ENCODE measurements at places on chromosomes 3 and 15.

DNA sequence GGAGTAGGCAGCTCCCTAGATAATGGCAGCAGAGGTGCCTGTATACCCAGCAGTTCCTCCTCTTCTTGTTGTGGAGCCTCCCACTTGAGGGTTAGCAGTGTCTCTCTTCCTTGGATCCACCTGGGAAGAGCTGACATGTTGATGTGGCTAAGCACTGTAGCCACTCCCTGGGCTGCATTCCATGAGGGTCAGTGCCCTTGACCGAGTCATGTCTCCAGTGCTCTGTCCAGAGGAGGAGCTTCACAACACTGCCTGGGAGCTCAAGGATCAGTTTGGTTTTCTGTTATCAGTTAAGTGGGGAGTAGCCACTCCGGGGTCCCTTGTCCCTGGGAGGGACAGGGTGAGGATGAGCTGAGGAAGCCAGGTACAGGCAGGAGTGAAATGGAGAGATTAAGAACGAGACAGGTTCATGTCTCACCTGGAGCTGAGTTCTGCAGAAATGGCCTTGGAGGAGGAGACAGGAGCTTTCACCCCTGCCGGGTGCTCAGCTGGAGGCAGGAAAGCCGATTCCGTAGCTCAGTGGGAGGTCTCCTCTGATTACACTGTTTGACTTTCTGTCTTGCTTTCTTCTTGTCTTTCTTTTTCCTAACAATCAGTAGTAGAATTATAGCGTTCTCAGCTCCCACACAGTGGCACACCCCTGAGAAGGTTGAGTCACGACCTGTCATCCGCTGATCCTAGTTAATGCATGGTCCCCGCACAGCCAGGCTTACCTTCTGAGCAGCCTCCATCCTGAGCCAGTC lies 57.9 kb upstream of the SEC22A start:
- peak; percentile 13 for DNase-seq

GRCh38 chr15:53831907-53832770 lies 72.7 kb upstream of the WDR72 start:
- no peak for DNase-seq

- peak; percentile 39 for DNase-seq
These were observed 8.0 kb upstream of the CCDC33 start for GRCh38 chr15:74227968-74228722.

GRCh38 chr3:176969066-176969465 lies 228.2 kb downstream of the TBL1XR1 start:
- DNase-seq: no peak

- DNase-seq: no peak
These were observed 988.0 kb downstream of the SQOR start for GRCh38 chr15:46622851-46623250.

GRCh38 chr3:124530916-124531315 lies 199.3 kb upstream of the UMPS start:
- DNase-seq: peak; percentile 26

GRCh38 chr15:28178727-28179126 lies 79.6 kb upstream of the OCA2 start:
- no peak for DNase-seq

DNA sequence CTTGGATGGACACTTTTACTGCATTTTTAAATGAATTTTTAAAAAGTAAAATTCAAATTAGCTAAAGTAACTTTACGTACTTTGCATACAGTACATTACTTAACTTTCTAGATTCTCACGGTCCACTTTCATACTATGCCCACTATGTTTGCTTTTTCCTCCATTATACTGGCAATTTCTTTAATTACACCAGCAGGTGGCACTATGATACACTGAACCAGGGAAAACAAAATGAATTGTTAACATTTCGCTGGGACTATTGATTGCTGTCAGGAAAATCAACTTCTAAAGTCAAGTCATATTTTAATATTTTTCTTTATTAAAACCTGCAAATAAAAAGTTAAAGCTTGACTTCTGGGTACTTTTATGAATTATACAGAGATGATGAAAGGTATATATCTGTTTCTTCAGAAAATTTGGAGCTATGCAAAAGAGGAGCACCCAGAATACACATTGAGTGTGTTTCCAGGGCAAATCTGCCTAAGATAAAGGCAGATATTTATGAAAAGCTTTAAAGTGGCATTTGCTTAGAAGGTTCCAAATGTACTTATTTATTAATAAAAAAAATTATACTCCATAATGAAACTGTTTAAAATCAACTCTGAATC lies 21.8 kb upstream of the POU1F1 start:
- peak; percentile 47 for DNase-seq

DNA sequence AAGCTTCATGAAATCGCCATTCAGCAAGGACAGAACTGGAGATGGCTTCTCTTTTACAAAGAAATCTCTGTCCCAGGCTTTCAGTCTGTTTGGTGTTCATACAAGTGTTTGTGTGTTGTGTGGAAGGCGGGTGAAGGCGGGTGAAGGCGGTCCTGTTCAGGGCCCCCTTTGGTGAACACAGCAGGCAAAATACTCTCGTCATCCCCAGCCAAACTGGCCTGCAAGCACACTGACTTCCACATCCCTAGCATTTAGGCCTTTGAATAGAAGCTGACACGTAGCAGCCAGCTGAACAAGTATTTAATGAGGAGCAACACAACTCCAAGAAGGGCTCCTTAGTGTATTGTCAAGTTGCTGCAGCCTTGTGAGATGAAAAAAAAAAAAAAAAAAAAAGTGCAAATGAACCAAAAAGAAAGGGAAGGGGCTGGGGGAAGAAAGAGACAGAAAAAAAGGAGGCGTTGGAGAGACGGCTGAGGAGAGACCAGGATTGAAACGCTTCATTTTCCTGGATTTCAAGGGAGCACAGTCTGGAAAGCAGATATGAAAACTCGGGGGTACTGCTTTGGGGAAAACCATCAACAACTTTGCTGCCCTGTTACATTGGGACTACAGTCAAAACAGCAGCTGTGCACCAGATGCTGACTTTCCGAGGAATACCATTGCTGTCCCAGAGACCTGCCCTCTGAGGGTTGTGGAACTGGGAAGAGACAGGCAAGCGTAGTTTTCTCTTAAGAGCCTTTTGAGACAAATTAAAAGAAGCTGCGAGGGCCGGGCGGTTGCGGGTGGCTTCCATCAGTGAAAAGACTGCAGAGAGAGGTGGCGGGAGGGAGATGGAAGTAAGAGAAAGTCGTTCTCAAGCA lies 74.6 kb downstream of the TGFBR2 start:
- peak; percentile 92 for DNase-seq

- peak; percentile 65 for DNase-seq
These were observed 115.4 kb upstream of the PRICKLE2 start for GRCh38 chr3:64340641-64341101.

- DNase-seq: no peak
These were observed 19.1 kb upstream of the RAP2B start for GRCh38 chr3:153142961-153143360.

DNA sequence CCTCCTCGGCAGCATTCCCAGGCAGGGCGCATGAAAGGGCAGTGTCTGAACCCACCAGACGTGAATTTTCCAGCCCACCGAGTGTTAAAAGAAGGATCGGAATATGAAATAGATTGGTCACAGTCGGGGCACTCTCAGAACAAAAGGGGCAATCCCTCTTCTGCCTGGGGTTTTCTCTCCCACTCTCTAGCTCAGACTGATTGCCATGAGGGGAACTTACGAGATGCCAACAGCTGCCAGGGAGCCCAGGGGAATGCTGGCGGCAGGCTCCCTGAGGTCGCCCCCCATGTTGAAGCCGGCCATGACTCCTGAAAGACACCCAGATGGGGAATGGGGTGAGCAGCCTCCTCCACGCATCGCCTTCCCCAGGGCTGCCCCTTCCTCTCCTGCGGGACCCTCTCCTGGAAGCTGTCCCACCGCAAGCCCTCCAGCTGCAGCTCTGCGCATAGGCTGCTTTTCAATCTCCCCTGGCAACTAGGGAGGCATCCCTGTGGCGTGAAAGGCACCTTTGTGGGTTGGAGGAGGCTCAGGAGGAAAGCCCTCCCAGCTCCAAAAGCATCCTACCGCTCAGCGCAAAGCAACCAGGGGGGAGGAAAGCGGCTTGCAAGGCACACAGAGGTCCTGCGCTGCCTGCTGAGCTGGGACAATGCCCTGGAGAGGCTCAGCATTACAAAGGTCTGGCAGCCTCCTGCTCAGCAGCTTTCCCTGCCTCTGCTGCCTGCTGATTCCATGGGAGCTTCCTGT lies 64.8 kb upstream of the HEG1 start:
- DNase-seq: no peak

- peak; percentile 93 for DNase-seq
These were observed 2.0 kb upstream of the CLDN16 start for GRCh38 chr3:190385731-190386688.
